ENCODE measurements at places on chromosomes 4 and X.

DNA sequence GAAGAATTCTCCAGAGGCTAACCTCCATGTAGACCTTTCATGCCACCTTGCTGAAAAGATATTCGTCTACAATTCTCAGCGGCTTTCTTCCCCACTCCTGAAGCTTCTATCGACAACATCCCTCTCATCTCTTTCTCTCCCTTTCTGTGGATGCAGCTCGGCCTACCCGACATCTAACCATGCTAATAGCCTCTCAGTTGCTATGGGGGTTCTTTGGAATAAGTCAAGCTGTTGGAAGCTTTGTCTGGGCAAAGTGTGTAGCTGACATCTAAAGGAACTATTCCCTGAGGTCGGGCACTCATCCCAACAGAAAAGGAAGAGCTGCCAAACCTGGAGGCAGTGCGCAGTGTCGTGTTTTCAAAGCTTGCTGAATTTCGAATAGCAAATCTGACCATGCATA lies 192.1 kb downstream of the RBMX2 start:
- no peak for DNase-seq

GRCh38 chr4:101283434-101283833 lies 63.9 kb downstream of the PPP3CA start:
- no peak for DNase-seq

DNA sequence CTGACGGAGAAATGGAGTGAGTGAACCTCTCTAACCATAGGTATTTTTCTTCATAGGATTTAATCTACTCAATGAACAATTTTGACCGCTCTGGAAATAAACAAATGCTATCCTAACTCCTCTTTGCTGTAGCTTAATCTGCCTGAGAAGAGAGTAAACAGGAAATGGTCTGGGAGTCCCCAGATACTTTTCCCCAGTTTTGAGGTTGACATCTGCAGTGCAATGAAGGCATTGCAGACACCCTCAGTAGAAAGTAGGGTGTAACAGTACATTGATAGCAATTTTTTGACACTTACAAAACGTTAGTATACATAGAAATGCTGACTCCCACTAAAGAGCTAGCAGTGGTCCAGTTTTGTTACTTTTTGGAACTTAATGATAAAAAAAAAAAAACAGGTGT lies 495.9 kb upstream of the FAM241A start:
- no peak for DNase-seq

DNA sequence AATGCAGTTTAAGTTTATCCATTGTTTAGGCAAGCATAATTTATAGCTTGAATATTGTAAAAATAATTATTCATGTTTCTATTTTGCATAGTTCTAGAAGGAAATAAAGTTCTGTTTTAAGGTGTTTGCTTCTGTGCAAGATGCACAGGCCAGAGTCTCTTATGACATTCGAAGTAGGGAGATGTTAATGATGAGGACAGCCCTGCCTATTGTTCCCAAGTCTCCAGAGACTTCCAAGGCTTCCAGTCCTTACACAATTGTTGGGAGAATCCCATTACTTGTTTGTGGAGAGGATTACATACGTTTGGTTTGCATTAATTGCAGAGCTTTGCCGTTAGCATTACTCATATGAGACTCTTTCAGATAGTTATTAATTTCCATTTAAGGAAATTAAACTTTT lies 96.2 kb upstream of the ANK2 start:
- DNase-seq: no peak

DNA sequence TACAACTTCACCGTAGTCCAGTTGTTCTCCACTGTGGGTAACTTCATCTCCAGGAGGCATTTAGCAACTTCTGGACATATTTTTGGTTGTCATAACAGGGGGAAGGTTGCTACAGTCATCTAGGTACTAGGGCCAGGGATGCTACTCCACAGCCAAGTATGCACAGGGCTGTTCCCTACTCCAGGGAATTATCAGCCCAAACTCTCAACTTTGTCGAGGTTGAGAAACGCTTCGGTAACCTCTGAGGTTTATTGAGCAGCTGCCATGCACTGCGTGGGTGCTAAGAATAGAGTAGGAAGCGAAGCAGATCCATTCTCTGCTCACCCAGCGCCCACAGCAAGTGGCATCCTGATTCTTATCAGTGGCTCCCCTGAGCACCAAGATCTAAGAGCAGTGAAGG lies 8.2 kb downstream of the FGFBP1 start:
- no peak for DNase-seq

- peak; percentile 46 for DNase-seq
Observed at GRCh38 chrX:80807992-80808735, 1.5 kb downstream of the BRWD3 start.

DNA sequence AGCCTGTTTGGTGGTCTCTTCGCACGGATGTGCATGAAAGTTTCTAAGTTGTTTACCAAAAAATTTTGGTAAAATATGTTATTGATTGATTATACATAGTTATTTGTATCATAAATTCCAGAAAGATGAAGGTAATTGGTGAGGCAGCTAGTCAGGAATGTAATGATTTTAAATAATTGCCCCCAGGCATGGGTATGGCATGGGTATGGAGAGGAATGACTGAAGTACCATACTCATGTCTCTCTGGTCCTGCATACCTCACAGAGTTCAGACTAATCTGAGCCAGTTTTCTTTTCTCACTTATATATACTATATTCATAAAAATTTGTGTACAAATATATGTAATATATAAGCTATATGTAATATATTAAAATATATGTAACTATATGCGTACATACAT lies 329.0 kb upstream of the TECRL start:
- no peak for DNase-seq

GRCh38 chr4:98430708-98431403 lies 169.7 kb downstream of the RAP1GDS1 start:
- DNase-seq: no peak

- no peak for DNase-seq
Observed at GRCh38 chr4:143391261-143391660, 54.6 kb downstream of the GAB1 start.

DNA sequence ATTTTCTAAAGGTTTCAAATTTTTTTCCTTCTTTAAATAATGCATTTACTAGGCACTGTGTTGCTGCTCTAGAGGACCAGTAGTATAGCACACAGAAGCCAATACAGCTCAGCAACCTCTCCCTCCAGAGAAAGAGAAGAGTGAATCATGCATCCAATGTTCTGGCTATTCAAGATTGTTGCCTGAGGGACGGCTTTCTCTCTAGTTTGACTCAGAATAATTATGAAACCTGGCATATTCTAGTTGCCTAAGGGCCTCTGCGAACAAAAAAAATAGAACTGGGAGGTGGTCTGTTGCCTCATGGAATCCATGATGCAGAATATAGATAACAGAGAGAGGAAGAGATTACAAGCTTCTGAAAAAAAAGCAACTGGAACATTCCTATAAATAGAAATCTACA lies 1233.3 kb upstream of the PABPC4L start:
- DNase-seq: no peak

DNA sequence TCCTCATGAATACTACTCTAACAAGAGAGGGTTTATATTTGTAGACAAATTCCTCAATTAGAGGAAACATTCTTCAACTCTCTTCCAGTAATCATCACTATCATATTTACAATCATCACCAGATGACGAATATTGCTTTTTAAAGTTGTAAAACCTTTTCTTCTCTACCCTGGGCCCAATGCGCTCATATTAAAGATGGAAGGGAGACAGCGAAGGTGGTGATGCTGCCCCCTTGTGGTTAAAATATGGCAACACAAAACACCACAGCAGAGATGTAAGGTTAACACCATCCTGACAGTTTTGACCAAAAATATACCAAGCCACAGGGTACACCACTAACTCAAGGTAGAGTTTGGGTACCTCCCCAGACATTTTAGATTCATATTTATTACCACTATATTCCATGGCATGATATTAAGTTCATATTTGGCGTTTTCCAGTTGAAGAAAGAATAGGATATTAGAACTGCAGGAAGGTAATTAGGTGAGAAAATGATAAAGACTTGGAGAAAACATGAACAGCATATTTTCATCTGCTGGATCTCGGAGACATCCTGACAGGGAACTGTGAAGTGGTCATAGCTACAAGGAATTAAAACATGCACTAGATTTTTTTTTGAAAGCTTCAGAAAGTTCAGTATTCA lies 72.8 kb downstream of the SLC9A7 start:
- no peak for DNase-seq

DNA sequence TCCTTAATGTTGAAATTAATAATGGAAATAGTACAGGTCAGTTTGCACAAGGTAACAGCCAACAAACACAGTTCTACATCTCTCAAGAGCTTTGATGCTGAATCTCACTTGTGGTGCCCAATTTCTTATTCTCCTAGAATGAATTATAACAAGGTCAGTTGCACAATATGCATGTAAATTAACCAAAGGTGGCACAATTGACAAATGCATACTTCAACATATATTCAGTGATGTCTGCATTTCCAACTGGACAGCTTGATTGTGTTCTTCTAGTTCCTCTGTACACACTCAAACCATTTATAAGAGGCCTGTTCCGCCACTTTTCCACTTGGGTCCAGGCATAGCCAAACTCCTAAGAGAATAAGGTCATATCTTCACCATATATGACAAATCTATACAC lies 210.3 kb upstream of the EPHA5 start:
- DNase-seq: no peak

- no peak for DNase-seq
Observed at GRCh38 chrX:31420711-31421151, 348.9 kb upstream of the FTHL17 start.

- no peak for DNase-seq
Observed at GRCh38 chr4:2302387-2303119, 40.6 kb upstream of the MXD4 start.

DNA sequence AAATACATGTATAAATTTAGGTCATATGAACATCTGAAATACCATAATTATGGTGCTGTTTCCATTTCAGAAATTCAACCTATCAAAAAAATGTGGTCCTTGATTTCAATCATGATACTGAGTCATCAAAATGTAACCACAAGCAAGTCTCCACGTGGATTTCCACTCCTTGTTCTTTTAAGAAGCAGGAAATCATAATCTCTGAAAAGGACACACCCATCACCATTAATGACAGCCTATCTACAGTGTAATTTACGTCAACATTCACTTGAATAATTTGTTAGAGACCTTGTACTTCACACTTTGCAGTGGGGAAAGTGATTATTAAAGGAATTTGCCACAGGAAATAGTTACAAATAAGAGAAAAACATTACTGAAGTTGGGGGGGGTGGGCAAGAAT lies 17.7 kb upstream of the SLC7A11 start:
- DNase-seq: no peak

- DNase-seq: no peak
Observed at GRCh38 chr4:38145741-38146140, 185.5 kb downstream of the PTTG2 start.

- no peak for DNase-seq
Observed at GRCh38 chr4:110617646-110618580, 5.0 kb downstream of the PITX2 start.

- DNase-seq: no peak
Observed at GRCh38 chrX:142250502-142250901, 45.4 kb upstream of the MAGEC2 start.

DNA sequence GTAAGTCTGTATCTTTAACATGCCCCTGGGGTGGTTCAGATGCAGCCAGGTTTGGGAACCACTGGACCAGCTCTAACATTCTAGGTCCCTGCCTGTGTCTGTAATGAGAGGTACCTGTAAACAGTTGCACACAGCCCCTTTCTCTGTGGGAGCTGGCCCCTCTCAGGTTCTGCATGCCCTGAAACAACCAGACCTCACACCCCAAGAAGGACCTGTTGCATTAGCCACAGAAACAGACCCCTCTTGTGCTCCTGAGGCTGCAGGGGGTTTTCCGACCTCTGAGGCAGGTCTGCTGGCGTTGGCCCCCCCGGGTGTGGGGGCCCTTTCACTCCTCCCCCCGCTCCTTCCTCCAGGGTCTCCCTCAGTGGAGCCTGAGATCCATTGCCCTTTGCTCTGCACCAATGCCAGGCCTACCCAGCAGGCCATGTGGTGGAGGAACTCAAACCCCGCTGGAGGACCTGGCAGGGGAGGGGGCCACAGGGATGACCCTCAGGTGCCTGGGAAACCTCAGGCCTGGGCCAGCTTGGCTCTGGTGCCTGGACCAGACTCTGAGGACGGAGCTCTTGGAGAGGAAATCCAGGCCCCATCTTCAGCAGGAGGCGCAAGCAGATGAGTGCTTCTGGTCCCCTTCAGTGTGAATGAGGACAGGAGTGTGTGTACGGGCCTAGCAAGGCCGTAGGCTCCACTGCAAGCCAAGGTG lies 61.4 kb upstream of the PJA1 start:
- DNase-seq: no peak

GRCh38 chr4:64359489-64359888 lies 49.8 kb downstream of the TECRL start:
- DNase-seq: no peak

DNA sequence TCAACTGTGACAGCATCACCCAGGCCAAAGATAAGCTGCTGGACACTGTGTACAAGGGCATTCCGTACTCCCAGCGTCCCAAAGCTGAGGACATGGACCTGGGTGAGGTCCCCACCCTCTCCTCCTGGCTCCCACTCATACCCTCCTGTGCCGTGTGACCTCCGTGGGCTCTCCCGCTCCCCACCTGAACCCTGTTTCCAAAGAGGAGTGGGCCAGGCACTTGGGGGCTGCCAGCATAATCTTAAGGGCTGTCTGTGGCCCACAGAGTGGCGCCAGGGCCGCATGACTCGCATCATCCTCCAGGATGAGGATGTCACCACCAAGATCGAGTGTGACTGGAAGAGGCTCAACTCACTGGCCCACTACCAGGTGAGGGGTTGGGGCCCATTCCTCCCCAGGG lies 10.0 kb downstream of the LAGE3 start:
- DNase-seq: no peak

DNA sequence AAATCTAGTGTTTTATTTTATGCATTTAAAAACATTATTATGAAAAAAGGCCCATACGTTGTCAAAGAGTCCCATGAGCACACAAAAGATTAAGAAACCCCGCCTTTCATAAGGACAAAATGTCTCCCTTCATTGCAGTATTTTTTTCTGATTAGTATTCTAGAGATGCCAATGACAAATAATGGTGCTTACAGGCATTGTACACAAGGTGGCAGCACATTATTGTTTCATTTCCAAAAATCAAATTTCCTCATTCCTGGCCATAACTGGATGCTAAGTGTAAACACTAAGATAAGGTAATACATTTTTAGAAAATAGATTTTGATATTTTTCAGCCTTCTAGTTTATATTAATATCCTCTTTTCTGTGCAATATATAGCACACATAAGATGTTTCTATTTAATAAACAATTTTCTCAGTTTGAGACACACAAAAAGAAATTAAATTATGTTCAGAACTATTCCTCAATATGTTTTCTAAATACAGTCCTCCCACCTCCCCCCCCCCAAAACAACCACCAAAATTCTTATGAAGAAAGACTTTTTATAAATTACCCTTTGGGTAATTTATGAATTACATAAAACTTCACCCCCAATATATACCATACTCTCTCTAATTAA lies 47.7 kb downstream of the TIGD2 start:
- no peak for DNase-seq

- DNase-seq: no peak
Observed at GRCh38 chrX:50648156-50648555, 165.8 kb downstream of the SHROOM4 start.

- DNase-seq: no peak
Observed at GRCh38 chr4:53119680-53120079, 246.2 kb downstream of the SCFD2 start.

- DNase-seq: no peak
Observed at GRCh38 chr4:95506264-95506663, 42.5 kb downstream of the UNC5C start.

Measured in stimulated activated CD8-positive, alpha-beta memory T cell treated with anti-CD3 and anti-CD28 coated beads, Interleukin-4, amount 100 ng/mL, for 4 hours (primary cell).